ENCODE measurements at places on chromosomes 3 and 15. TPM values are rescaled to one million over a fixed set of nuclear protein-coding genes. Genes with fewer than 3 reads are reported as not detected.

The LRRN1 gene
- total RNA-seq: 16.9 TPM

The BSN gene
- total RNA-seq: 7.9 TPM

The TP63 gene
- 0.16 TPM for total RNA-seq

The TRAT1 gene
- total RNA-seq: 15.1 TPM

The SLCO3A1 gene
- total RNA-seq: 2.2 TPM

The SEMA5B gene
- total RNA-seq: 21.3 TPM

The ACKR4 gene
- total RNA-seq: 0.29 TPM

DNA sequence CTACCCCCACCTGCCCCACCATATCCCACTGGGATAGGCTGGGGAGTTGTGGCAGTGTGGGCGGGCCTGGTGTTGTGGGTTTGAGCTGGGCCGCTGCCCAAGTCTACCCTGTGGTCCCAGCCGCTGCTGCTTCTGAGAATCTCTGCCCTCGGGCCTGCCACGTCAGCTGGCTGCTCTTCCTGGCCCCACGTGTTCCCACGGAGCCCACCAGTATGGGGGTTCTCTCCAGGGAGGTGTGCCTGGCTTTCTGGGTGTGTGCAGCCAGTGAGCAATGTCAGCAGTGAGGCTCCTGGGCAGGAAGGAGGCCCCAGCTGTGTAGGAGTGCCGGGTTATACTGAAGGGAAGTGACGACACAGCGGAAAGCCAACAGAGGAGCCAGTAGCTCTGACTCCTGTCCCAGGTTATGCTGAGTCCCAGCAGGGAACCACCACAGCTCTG lies 10.5 kb downstream of the GNAI2 start:
- peak; percentile 76 for ATAC-seq

DNA sequence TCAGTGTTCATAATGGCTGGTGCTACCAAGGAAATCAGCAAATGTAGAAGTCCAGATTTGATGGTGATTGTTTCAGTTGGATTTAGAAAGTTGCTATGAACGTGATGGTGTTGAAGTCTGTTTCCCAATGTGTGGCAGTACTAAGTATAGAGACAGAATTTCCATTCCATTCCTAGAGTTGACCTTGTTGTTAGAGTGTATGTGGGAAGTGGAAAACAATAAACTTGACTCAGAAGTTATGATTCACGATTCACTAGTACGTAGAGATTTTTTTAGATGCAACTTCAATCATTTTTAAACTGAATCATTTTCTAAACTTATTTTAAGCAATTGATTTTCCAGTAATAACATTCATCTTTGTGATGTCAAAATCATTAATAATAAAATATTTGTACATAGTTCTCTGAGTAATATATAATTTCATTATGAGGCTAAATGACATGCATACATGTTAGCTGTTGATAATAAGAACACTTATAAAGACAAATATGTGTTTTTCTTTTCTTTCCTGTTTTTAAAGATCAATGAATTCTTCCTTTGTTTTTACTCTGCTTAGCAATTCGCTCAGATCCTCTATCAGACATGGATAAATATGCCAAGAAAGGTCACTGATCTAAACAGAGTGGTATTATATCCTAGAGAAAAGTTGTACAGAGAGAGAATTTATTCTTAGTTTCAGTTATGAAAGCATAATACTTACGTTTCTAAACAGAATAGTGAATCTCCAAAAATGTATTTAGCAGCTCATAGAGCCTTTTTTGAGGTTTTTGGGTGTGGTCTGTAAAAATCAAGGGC lies 108.8 kb upstream of the GPR149 start:
- ATAC-seq: no peak

DNA sequence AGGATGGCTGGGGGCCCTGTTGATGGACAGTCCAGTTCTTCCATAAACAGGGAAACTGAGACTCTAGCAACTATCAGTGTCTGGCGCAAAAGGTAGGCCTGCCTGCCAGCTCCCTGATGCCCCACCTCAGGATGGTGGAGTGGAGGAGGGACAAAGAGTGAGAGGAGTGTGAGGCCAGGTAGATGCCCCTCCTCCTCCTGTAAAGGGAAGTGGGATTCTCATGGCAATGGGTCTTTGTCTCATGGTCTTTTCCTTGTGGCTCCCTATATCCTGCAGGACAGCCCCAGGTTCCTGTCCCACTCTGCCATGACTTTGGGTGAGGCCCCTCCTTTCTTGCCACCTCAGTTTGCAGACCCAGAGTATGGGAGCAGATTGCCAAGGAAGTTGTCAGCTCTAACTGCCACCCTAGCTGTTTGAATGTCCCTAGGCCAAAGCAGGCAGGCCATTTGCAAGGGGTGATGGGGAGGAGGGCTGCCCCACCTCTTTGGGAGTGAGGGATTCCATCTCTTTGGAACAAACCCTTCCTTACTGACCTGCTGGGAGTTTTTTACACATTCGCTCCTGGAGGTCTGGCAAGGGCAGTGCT lies 2.8 kb upstream of the DNAH1 start:
- no peak for ATAC-seq

- ATAC-seq: no peak
Observed at GRCh38 chr15:91409387-91409786, 309.3 kb downstream of the SV2B start.

GRCh38 chr3:53217175-53217574 lies 38.6 kb downstream of the TKT start:
- no peak for ATAC-seq

- ATAC-seq: no peak
Observed at GRCh38 chr3:43910750-43911149, 220.0 kb downstream of the ABHD5 start.

DNA sequence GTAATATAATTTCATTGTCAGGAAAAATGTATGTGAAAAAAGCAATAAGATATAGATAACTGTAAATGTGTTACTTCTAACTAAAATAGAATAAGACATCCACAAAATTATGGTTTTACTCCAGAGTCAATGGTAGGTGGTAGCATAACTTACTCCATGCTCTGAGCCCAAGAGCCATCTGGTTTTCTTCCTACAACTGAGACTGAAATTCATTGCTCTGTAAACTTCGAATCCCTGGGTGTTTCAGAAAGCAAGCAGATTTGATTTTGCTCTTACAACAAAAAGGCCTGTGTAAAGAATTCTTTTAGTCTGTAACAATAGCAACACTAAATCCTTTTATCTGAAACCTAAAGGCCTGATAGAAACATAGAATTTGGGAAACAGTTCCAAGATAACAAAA lies 805.9 kb downstream of the AGBL1 start:
- ATAC-seq: peak; percentile 61

- no peak for ATAC-seq
Observed at GRCh38 chr15:77064539-77065308, 6.2 kb downstream of the TSPAN3 start.

DNA sequence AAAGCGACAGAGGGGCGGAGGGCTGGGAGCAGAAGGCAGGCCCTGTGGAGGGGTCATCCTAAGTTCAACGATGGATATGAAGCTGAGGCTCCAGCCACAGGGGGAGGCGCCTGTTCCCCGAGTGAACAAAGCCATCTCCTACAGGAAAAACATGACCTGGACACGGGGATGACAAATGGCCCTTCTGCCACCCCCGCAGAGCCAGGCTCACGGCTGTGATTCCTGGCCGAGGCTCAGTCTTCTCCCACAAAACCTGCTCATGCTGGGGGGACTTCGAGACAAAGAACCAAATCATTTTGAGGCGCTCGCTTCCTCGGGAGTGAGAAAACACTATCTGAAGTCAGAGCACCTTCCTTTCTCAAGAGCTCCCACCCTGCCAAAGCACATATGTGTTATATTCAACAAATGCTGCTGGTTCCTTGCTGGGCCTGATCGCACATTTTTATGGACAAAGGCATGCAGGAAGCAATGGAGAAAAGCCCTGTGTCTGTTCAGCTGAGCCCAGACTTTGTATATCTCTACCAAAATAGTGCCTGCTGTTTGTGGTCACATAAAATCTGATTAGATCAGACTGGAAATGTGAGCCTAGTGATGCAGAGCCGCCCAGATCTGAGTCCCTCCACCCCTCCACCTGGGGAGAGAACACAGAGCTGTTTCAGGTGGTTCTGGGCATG lies 5.6 kb downstream of the RBP1 start:
- peak; percentile 83 for ATAC-seq

DNA sequence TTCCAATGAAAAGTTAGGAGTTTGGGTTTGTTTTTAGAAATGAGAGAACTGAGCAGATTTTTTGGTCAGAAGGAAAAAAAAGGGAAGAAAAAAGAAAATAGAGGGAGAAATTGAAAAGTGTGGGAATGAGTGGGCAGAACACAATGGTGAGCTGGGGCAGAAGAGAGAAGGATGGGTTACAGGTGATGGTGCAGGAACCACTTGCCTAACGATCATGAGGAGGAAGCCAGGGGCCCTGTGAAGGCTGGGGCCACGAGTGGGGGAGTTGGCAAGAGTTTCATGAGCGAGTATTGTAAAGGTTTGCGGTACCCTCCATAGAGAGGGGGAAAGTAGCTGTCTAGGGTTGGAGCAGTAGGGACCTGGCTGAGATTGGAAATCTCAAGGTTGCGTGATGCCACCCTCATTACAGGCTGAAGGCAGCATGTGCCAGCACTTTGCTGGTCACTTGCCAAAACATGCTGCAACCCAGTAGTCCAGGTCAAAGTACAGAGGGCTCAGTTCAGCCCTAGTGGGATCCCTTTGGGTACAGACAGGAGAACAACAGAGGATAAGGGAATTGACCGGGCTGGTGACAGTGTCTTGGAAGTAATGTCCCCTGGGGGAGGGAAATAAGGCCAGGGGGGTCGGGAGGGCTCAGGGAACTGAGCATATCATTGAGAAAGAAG lies 6.6 kb downstream of the IVD start:
- no peak for ATAC-seq

DNA sequence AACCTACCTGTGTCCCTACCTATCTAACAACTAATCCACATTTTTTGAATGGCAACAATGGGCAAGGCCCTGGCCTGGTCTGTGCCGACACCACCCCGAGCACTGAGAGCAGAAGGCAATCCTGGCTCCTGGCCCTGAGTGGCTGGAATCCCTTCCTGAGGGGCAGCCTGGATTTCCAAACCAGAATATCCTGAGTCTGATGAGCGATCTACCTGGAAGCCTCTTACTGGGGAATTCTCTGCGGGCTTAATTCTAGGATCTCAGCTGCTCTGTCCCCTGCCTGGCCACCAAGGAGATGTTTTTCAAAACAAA lies 22.1 kb downstream of the ATP2B2 start:
- no peak for ATAC-seq

- no peak for ATAC-seq
Observed at GRCh38 chr3:104018541-104018940, 1348.2 kb upstream of the ALCAM start.

DNA sequence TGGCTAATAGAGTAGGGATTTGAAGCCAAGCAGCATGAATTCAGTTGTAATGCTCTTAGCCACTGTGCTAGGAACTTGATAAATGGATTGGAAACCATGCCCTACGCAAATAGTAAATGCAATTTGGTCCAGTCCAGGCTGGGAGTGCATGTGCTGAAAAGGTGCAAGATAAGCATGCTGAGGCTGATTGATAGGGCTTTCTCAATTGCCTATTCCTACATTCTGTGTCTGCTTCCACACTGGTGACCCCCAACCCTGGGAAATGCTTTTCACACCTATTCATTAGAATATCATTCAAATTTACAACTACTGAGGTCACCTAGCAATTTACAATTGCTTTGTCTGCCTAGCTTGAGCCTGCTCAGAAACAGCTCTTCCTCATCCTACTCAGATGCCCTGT lies 84.7 kb upstream of the SLC25A36 start:
- peak; percentile 96 for ATAC-seq

DNA sequence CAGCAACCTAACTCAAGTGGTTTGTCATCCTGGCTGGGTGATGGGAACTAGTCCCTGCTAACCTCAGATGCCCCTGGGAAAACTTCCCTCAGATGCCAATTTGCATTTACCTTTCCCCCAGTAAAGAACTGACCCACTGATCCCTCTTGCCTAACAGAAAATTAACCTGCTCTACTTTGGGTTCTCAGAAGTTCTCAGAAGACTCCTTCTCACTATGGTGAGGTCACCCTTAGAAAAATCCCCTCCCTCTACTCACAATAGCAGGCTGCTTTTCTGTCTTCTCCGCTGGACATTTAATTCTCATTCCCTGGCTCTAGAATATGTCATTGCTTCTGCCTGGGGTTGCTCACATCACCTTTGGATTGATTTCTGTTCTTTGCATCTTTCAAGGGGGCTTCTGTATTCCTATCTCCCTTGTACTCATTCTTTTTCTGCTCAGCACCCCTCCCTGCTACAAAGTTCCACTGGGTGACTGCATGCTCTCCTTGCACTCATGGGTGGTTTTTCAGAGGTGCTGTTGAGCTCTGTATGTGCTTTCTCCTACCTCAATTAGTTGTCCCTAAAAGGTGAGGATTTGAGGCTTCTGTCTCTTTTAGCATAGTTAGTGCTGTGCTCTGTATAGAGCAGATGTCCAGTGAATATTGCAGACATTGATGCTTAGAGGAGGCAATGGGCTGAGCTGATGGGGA lies 869 bp downstream of the PLA1A start:
- no peak for ATAC-seq

DNA sequence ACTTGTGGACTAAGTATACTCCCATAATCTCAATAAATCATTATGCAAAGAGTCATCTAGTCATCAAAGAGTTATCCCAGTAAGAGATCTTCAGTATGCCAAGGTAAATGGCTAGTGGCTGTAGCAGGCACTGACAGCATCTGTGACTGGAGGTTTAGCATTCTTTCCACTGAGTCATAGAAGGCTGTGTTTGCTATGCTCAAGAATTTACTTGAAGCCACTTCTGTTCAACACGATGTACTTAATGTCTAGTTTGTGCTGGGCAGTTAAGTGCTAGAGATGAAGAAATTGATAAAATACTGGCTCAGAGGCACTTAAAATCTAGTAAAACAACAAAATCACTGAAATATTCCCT lies 13.0 kb downstream of the ZBED2 start:
- peak; percentile 74 for ATAC-seq

GRCh38 chr3:171755656-171756055 lies 54.6 kb downstream of the PLD1 start:
- ATAC-seq: no peak

Data from motor neuron (in vitro differentiated cells).